Natural killer cell (primary cell): ENCODE measurements at places on chromosomes 4 and X.

- no peak for DNase-seq
These were observed 664.9 kb upstream of the LCORL start for GRCh38 chr4:18686338-18687037.

- DNase-seq = no peak
These were observed 234.3 kb downstream of the HS3ST1 start for GRCh38 chr4:11194431-11194830.

- DNase-seq = no peak
These were observed 97.2 kb downstream of the GUCY2F start for GRCh38 chrX:109384699-109385098.

GRCh38 chrX:123809854-123810375 lies 49.9 kb upstream of the XIAP start:
- no peak for DNase-seq

GRCh38 chr4:1330761-1331590 lies 16.0 kb upstream of the UVSSA start:
- peak; percentile 92 for DNase-seq

GRCh38 chr4:53055274-53055673 lies 193.2 kb downstream of the RASL11B start:
- DNase-seq = no peak

DNA sequence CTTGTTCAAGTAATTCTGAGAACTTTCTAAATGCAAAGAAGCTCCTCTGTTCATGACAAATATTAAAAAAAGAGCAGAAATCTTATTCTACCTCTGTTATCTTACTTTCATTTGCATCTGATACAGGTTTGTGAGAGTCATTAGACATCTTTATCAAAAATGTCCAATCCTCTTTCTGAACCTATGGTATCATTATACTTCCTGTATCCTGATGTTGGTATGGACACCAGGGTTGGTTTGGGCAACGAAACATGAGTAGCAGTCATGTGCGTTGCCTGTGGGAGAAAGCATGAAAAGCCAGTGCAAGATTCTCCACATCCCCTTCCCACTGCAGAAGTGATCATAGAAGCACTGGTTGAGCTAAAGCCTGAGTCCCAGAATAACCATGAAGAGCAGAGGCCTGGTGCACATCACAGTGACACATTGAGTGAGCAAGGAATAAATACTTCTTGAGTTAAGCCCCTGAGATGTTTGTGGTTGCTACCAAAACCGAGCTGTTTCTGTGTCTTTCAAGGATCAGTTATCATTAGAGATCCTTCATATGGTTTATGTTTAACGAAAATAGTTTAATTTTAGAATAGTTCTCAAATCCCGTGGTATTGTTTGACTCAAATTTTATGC lies 197.2 kb downstream of the BANK1 start:
- DNase-seq = no peak

DNA sequence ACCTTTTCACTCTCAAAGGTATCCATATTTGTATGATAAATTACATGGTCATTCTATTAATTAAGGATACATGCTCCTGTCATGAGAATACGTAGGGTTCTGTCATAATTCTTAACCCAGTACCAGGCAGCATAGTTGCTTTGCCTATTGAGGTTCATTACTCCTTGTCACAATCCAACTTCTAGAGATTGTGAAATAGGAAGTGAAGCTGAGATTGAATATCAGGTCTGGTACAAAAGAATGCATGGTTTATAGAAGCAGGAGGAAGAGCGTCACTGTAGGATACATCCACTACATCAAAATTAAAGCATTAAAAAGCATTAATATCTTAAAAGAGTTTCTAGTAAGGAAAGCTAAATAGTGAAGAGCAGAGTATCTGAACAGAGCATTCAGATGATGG lies 647.0 kb downstream of the IQCM start:
- no peak for DNase-seq

- peak; percentile 61 for DNase-seq
These were observed 553 bp downstream of the SEPTIN6 start for GRCh38 chrX:119692191-119693039.

DNA sequence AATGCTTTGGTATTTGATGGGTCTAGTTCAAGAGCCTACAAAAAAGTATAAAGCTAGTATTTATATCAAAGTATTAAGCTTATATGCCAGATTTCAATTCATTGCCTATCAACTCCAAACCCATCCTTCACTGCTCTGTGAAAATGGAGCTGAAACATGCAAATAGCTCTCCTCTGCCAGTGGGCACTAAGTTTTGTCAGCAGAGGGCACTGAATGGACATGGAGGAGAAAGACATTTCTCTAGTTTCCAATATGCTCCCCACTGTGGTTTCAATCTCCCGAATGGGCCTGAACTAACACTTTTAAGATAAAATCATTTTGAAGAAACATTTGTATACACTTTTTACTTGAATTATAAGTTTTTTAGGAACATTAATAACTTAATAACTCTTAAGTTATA lies 12.4 kb downstream of the PPID start:
- peak; percentile 20 for DNase-seq
